Activated T-cell treated with anti-CD3 and anti-CD28 coated beads for 1 hour (primary cell): ENCODE measurements at places on chromosomes 3 and 15.

- no peak for DNase-seq
Measured at GRCh38 chr3:103308921-103309320, 874.1 kb downstream of the ZPLD1 start.

GRCh38 chr3:104273046-104273649 lies 1093.6 kb upstream of the ALCAM start:
- DNase-seq = no peak

DNA sequence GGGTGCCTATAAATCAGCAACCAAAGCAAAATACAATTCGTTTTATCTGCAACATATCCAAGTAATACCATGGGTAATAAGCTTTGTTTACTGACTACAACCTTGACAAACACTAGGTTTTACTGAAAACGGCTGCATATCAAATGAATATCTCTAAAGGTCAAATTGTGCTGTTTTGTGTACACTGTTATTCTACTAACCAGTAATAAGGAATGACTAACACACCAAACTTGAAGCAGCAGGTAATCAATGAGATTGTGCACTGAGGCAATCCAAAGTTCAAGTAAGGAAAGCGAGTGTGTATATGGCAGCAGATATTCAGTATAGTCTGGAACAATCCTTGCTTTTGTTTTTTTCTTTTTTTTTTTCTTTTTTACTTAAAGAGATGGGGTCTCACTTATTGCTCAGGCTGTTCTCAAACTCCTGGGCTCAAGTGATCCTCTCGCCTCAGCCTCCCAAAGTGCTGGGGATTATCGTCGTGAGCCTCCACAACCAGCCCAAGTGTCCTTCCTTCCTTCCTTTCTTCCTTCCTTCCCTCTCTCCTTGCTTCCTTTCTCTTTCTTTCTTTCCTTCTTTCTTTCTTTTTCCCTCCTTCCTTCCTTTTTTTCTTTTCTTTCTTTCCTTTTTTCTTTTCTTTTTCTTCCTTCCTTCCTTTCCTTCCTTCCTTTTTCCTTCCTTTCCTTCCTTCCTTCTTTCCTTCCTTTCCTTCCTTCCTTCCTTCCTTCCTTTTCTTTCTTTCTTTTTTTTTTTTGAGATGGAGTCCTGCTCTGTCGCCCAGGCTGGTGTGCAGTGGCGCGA lies 34.9 kb downstream of the AP3S2 start:
- no peak for DNase-seq

- DNase-seq = no peak
Measured at GRCh38 chr3:97131476-97131875, 317.1 kb downstream of the EPHA6 start.

DNA sequence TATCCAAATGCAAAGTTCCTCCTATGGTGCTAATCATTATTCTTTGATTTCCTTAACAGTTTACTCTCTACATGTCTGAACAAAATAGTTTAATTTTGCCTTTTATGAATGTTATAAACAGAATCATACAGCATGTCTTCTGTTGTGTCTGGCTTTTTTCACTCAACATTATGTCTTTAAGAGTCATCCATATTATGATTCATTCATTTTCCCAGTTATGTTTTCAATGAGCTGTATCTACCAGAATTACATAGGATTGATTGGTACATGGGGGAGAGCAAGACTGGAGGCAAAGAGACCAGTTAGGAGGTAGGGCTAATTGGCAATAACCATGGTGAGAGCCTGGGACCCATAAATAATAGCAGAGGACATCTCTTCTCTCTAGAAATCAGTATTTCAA lies 16.6 kb upstream of the RAP2B start:
- no peak for DNase-seq

GRCh38 chr3:57961828-57962447 lies 46.3 kb upstream of the FLNB start:
- DNase-seq = no peak

GRCh38 chr3:77338195-77338594 lies 298.3 kb downstream of the ROBO2 start:
- DNase-seq = no peak

DNA sequence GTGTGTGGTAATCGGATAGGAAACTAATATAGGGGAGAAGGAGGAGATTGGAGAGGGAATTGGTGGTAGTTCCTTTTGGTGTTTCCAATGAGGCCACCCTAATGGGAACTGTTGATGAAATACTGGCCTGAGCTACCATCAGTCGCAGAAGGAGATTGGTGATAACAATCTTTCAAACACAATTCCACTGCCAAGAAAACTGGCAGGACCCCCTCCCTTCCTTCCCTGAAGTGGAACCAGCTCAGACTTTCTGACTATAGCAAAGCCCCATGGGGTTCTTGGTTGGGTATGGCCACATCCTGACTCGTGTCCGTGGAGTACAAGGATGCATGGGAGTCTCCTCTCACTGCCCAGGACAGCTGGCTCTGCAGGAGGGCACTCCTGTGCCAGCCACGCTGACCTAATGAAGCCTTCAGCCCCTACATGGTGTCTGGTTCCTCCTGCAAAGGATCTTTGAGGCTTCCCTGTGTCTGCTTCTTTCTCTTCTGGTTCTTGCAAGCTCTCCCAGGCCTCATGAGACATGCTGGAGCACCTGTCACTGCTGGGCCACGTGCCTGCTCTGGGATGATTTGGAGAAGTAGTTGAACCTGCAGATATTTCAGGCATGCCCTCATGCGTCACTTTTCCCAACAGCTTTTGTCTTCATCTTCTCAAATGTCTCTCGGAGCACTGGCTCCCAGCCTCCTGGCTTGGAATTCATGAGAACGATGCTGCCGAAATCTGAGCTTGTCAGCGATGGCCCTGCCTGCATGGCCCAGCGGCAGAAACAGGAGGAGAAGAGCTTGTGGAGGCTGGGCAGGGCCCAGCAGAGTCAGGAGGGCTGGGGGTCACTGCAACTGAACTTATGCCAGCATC lies 90.0 kb upstream of the ADPGK start:
- DNase-seq = no peak

DNA sequence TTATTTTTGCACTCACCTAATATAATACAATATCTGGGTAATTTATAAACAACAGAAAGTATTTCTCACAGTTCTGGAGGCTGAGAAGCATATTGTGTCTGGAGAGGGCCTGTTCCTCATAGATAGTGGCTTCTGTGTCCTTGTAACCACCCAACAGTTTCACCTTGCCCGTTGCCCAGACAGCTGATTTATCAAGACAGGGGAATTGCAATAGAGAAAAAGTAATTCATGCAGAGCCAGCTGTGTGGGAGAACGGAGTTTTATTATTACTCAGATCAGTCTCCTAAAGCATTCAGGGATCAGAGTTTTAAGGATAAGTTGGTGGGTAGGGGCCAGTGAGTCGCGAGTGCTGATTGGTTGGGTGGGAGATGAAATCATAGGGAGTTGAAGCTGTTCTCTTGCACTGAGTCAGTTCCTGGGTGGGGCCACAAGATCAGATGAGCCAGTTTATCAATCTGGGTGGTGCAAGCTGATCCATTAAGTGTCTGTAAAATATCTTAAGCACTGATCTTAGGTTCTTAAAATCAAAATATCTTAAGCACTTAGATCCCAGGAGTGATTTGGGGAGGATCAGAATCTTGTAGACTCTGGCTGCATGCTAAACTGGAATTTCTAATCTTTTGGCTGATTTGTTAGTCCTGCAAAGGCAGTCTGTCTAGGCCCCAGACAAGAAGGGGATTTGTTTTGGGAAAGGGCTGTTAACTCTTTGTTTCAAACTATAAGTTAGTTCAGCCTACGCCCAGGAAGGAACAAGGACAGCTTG lies 33.9 kb upstream of the C15orf39 start:
- no peak for DNase-seq

DNA sequence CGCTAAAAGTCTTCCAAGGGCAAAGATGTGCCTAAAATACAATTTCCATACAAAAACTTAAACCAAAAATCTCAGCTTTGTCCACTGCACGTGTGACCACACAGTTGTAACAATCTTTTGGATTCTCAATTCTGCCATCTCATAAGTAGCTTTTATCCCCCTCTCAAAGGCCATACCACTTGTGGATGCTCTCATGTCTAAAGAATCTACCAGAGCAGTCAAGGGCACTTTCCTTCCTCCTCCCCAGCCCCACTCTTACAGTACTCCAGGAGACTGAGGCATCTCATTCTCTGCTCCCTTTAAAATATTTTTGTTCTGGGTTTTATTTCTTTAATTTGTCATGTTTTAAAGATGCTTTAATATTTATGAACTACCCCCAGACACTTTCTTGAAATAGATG lies 102.3 kb upstream of the PFN2 start:
- DNase-seq = no peak

DNA sequence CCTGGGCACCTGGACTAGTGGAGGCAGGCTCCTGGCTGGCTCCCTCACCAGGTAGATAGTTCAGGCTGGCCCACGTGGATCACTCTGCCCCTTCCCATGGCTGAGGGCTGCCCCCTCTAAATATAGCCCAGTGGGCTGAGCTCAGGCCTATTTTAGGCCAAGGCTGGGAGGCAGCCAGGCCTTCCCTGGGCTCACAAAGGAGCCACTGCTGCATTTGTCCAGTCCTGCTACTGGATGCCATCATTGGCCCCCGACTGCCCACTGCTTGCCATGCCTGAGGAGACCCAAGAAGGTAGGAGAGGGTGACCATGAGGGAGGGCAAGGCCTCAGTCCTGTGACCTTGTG lies at the start of gene LSMEM2:
Gene LSMEM2, plus strand, starts transcription at position 208 of the 345 bp plus-strand sequence. Its CDS starts 27 bp downstream, at position 235.
- DNase-seq = no peak

- no peak for DNase-seq
Measured at GRCh38 chr3:129182390-129183185, 1.1 kb downstream of the CNBP start.

DNA sequence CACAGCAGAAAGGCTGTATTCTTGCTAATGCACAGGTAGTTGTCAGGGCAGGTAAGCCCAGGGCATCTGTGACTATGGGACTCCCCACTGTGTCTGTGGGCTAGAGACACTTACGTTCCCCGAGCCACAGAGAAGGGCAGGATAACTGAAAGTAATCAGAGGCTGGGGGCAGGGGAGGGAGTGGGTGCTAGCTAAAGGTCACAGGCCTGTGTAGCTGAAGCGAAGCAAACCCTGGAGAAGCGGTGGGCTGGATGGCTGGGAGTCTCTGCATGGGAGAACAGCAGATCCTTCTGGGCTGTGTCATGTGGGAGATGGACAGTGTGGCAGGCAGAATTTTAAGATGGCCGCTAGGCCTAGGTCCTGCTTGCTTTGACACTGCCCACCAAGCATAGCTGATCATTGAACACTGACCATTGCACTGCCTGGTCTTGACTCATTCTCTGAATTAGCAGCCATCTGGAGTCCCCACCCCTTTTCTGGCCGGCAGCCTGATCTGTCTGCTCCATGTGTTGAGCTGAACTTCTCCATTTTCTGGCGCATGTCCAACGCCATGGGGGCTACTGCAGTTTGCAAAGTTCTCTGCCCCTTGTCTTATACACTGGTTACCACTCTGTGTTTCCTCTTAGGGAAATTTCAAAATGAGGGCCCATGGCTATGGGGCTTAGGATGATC lies 110.0 kb downstream of the DGKG start:
- DNase-seq = no peak

DNA sequence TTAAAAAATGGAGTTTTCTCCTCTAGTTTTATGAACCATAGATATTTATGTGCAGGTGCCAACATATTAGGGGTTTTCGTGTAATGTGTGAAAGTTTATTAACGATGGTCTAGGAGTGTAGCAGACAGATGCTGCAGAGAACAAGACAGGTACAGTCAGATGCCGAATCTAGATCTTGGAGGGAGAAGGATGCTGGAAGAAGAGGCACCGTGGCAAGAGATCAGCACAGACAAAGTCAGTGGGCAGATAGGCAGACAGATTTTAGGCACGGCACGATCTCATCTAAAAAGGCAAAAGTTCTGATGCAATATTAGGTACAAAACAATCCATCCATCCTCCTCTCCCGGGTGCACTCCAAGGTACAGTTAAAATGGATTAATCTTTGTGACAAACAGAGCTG lies 161.6 kb downstream of the TIGIT start:
- no peak for DNase-seq

DNA sequence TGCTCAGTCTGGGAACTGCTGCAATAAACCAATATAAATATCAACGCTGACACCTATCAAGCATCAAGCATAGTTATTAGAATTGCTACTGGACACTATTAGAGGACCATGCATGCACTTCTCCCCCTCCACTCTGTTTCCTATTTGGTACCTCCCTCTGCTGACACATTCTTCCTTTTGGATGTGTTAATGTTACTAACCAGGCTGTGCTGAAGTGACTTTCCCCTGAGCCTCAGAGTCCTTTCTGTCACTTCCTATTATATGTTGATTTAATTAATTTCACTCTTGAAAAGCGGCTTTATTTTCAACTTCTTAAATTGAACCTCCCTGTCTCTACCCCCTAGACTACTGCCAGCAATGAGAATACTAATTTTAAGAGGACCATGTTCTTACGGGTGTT lies 379.1 kb downstream of the MCTP2 start:
- DNase-seq = no peak

DNA sequence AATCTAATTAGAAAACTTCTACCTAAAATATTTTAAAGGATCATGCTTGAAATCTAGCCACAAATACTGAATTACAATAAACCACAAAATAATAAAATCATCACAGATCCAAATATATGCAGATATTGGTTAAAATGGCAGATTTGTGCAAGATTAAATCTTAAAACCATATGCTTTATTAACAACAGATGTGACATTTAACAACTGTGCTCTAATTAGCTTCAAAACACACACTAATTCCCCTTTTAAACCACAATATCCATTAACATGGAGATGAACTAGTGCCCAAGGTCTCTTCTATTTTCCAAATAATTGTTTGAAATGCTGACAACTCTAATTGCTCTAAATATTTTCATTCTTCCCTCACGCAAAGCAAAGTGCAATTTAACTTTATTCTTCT lies 1530.3 kb downstream of the SI start:
- no peak for DNase-seq

DNA sequence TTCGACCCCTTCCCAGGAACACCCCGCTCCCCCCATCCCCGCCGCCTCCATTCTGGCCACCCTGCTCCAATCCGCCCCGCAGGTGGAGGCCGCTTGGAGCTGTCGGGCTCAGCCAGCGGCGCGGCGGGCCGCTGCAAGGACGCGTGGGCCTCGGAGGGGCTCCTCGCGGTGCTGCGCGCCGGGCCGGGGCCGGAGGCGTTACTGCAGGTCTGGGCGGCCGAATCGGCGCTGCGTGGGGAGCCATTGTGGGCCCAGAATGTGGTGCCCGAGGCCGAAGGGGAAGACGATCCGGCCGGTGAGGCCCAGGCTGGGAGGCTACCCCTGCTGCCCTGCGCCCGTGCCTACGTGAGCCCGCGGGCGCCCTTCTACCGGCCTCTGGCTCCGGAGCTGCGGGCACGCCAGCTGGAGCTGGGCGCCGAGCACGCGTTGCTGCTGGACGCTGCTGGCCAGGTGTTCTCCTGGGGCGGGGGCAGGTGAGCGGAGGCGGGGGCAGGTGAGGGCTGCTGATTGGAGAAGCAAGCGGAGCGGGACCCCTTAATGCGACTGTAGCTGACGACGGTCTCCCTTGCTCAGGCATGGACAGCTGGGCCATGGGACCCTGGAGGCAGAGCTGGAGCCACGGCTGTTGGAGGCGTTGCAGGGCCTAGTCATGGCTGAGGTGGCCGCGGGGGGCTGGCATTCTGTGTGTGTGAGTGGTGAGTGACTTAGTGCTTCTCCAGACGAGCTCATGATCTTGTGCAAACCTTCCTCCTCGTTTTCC lies 2.5 kb downstream of the RCCD1 start:
- DNase-seq = no peak

GRCh38 chr3:71127052-71127831 lies 456.3 kb downstream of the FOXP1 start:
- DNase-seq = no peak
